ENCODE measurements at places on chromosomes 12 and 14.

GRCh38 chr12:27081668-27082111, 688 bp downstream of the C12orf71 start:
- no peak for DNase-seq

DNA sequence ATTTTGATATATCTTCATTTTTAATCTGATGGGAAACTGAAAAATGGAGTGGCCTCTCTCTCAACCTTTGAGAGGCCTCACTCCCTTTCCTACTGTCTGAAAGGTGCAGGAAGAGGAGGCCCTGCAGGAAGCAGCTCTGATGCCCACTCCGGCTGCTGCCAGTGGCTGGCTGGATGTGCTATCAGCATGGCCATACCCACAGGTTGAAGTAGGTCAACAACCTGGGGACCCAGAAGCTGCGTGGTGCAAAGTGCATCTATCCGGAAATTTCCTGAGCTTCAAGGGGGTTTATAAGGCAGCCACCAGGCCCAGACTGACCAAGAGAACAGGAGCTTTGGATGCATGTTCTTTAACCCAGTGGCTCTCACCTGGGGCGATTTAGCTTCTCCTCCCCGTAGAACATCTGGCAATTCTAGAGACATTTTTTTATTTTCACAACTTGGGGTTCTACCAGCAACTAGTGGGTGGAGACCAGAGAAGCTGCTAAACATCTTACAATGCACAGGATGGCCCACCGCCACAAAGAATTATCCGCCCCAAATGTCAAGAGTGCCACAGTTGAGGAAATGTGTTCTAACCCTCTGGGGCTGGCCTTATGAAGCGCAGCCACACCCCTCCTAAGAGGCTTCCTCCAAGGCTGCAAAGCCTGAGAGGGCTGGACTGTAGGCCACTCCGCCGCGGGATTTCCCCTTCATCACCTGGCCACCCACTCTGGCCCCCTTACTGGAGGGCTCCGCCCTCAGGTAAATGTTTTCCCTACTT, 8.2 kb upstream of the BATF start:
- no peak for DNase-seq

DNA sequence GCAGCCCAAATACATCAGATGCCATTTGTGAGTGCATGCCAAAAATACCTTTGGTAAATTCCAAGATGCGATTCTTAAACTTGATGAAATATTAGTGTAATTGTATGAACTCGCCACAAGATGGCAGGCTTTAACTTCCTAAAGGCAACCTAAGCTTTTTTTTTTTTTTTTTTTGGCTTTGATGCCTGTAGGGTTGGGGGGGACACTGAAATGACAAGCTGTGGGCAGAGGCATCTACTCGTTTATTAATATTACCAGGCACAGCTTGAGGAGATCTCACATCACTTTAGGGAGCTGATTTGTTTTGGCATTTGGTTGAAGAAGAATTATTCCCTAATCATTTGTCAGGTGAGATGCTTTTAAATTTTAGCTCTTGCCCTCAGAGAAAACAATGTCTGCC, 126.7 kb upstream of the CCDC196 start:
- no peak for DNase-seq

DNA sequence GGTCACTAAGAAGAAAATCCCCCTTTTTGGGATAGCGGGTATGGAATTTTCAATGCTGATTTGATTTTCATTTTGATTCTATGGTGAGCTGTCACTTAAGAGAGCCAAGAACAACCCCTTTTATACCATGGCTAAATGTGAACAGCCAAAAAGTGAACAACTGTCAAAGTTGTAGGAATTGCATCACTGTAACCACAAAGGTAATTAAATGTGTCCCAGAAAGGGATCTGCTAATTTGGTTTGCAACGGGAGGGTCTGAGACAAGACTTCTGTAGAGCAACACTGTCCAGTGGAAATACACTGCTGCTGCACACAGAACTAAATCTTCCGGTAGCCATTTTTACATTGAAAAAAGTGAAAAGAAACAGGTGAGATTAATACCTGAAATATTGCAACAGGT, 14.6 kb downstream of the CHST11 start:
- no peak for DNase-seq

DNA sequence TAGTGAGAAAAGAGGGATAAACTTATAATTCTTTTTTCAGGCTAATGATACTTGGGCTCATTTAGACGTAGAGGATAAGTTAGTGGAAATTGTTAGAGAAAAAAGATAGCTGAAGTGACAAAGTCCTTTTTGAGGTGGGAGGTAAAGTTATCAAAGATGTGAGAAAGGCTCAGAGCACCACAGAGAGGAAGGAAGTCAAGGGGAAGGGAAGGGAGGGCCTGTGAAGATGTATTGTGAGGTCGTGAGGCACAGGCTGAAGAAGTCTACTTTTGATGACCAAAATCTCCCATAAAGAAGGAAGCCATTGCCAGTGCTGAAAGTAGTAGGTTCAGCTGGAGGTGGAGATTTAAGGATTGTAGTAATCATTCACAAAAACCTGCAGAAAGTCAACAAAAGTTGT, 19.4 kb upstream of the PTGDR start:
- no peak for DNase-seq

DNA sequence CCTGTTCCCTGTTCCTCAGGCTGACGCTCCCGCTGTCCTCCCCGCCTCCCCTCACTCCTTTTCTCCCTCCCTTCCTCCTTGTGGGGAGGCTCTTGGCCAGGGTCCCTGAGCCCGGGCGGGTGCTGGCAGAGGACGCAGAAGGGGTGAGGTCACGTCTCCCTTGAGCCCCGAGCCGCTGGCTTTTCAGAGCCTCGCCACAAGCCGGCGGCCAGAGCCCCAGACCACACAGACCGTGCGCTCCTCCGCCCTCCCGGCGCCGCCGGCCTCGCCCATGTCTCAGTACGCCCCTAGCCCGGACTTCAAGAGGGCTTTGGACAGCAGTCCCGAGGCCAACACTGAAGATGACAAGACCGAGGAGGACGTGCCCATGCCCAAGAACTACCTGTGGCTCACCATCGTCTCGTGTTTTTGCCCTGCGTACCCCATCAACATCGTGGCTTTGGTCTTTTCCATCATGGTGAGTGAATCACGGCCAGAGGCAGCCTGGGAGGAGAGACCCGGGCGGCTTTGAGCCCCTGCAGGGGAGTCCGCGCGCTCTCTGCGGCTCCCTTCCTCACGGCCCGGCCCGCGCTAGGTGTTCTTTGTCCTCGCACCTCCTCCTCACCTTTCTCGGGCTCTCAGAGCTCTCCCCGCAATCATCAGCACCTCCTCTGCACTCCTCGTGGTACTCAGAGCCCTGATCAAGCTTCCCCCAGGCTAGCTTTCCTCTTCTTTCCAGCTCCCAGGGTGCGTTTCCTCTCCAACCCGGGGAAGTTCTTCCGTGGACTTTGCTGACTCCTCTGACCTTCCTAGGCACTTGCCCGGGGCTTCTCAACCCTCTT, at the start of gene TMEM233:
TSS of gene TMEM233 (plus strand) at position 197 of the 821 bp plus-strand sequence. CDS start at position 272, 75 bp downstream.
- no peak for DNase-seq

DNA sequence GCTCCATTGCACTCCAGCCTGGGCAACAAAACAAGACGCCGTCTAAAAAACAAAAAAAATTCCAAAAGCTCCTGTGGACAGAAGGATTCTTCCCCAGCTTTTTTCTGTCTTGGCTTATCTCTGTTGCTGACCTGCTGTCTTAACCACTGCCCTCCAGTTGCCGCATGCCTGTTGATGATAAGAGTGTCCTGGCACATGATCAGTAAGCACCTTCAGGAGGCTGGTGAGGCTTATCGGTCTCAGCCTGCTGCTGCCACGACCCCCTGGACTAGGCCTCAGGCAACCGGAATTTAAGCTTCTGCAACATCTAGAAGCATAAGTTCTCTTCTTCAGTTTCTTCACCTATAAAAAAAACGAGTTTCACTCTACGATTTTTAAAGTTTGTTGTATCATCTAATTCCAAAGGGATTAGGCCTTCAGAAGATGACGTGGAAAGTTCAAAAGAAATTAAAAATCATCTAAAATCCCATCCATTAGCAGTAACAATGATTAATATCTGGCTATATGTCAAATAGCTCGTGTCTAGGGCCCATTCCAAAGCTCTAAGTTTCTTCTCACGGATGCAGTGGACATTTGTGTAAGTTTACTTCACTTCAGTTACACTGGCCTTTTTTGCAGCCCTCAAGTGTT, 46.4 kb downstream of the RESF1 start:
- no peak for DNase-seq

GRCh38 chr14:38039496-38039895, 168.2 kb upstream of the SSTR1 start:
- DNase-seq = no peak

DNA sequence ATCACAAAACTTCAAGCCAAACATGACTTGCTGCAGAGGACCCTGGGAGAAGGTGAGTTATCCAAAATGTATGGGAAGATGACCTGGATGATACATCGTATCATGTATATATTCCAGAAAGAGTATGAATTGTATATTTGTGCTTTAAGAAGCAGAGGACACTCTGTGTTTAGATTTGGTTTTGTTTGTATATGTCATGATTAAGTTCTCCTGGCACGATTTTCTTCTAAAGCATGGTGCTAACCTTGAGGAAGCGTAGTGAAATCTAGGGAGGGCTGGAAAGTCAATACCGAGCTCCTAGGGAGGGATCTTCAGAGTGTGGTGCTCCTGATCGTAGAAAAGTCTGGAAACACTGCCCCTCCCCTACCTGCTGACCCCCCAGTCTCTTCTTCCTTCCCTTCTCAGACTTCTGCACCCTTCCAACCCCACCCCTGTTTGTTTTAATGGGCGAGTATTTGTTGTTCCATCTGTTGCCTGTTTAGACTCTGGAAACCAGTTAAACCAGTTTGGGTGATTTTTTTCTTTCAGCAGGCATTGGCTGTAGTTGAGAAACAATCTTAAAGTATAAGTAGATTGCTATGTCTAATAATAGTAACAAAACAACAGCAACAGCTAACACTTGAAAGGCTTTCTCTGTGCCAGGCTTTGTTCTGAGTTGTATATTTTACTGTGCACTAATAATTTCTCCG, 141.6 kb downstream of the KICS2 start:
- DNase-seq = no peak

- no peak for DNase-seq
These were observed 1.2 kb upstream of the ARL6IP4 start for GRCh38 chr12:122979001-122979907.

DNA sequence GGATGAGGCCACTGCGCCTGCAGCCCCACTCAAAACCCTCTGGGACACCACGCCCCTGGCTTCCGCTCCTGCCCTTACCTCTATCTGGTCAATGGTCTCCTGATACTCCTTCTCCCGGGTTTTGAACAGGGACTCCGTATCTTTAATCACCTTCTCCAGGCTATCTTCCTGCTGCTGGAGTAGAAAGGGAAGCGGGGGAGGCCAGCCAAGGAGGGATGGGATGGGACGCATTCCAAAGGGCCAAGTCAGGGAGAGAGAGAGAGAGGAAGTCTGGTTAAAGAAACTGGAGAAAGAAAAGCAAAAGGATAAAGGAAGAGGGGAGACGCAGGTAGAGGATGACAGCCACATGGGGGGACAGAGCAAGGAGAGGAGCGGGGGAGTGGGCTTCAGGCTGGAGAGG, 7.9 kb downstream of the IFFO1 start:
- no peak for DNase-seq

DNA sequence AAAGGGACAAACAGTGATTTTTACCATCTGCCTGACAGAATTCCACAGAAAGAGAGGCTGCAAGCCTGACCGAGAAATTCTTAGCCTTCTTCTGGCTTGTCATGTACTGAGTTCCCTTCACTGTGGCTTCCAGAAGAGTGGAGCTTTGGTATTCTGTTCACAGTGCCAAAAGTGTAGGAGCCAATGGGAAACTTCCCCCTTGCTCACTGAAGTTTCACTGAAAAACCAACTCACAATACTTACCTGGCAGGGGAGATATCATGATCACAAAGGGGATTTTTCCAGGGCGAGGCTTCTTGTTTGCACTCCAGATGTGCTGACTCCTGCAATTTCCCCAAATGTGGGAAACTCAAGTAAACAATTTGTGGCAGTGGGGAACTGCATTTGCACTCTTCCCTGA, 31.7 kb upstream of the MMP19 start:
- DNase-seq = no peak

- no peak for DNase-seq
These were observed 58.6 kb upstream of the RASSF3 start for GRCh38 chr12:64551676-64552075.
